ENCODE measurements at places on chromosomes 16 and 17.

DNA sequence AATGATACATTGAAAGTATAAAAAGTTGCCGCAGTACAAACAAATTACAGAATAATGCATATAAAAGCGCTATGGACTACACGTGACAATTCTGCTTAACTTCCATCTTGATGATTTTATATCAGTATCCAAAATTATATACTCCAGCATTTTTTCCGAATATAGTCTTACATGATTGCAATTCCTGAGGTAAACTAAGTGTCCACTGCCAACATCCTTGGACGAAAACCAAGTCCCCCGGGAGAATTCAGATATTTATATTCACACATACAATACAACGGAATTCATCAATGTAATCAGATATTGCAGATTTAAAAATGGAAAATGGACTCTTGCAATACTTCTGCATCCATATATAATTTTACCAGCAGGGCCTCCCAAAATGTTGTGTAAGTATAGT is 8.9 kb upstream of the MYH11 start:
- DNase-seq, result no peak

- no peak for DNase-seq
Observed at GRCh38 chr17:47305302-47305923, 18.3 kb upstream of the EFCAB13 start.

- DNase-seq, result peak; percentile 83
Observed at GRCh38 chr16:31033709-31034492, 543 bp downstream of the STX4 start.

DNA sequence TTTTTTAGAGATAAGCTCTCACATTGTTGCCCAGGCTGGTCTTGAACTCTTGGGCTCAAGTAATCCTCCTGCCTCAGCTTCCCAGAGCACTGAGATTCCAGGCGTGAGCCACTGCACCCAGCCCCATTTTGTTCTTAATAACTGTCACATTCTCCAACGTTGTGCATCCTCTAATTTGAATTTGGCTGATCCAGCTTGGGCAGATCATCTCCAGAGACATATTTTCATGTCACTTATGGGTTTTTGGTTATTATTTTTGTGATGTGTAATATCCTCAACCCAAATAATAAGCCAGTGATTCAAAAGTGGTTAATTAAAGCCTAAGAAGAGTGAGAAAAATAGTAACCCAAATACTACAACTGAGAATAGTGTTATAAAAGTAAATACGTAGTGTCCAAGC is 16.2 kb upstream of the COL1A1 start:
- no peak for DNase-seq

DNA sequence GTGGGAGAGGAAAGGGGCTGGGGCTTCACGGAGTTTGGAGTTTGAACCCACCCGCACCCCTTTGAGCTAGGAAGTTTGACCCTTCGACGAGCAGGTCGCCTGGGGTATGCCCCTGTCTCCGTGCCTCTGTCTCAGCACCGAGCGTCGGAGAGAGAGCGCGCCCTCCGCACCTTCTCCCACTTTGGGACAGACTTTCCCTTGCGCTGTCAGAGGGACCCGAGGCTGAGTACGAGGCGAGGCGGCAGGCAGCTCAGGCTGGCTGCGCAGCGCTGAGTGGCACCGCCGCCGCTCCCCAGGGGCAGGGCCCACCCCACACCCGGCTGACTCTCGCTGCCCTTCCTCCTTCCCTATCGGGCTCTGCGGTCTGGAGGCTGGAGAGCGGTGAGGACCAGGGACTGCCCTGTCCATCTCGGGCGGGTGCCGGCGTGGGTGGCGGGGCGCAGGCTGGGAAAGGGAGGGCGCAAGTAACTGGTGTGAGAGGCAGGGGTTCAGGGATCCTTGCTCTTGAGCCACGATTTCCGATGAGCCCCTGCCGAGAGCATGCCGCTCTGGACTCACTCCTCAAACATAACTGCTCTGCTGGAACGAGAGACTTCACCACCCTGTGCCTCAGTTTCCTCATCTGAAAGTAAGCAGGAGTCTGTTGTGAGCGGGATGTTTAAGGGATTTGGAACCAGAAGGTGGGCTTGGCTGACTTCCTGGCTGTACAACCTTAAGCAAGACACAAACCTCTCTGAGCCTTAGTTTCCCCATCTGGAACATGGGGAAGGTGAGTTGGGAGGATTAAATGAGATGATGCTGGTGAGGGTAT is 981 bp downstream of the BEAN1 start:
- no peak for DNase-seq

- DNase-seq, result no peak
Observed at GRCh38 chr17:46869296-46869695, 17.9 kb downstream of the WNT9B start.

GRCh38 chr17:56978441-56979090 is 635 bp downstream of the SCPEP1 start:
- DNase-seq, result no peak

- no peak for DNase-seq
Observed at GRCh38 chr16:10868596-10869469, 8.2 kb upstream of the CIITA start.

GRCh38 chr17:81097134-81097942 is 62.4 kb downstream of the BAIAP2 start:
- DNase-seq, result peak; percentile 87

DNA sequence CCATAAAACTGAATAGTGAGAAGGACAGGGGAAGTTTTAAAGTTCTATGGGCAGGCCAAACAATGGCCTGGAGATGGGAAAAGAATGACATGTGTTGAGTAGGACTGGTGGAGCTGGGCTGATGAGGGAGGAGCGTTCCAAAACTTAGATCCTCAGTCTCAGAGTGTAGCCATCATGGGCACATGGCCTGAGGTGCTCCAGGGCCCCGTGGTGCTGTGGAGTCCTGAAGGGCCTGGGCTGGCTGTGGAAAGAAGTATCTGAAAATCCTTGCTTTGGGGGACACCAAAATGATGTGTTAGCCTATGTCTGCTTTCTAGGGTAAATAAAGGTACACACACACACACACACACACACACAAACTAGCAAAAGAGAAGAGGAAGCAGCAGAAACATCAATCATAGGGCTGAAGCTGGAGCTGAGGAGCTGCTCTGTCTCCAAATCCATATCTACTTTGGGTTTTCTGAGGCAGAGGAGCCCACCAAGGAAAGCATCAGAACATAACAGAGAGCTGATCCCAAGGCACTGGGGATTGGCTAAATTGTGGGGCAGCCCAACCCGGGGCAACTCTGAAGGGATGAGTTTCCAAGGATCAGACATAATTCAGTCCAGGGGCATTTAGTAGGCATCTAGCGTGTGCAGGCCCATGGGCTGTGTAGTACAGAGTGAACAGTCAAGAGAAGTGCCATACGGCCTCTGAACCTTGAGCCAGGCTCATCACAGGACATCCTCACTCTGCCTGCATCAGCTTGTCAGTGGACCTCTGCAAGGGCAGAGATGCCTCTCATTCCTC is 85.2 kb downstream of the C16orf78 start:
- DNase-seq, result peak; percentile 7

GRCh38 chr17:39461113-39461925 is at the start of gene CDK12:
CDK12 (plus strand) TSS chr17:39461486; CDS start chr17:39462072, 586 bp downstream.
- DNase-seq, result peak; percentile 99

Data from H9 (cell line).